ENCODE measurements at places on chromosomes 16 and 17. TPM values are rescaled to one million over a fixed set of nuclear protein-coding genes. Genes with fewer than 3 reads are reported as not detected.
A peak's percentile ranks its signal among the peaks of the same experiment; 100 is the strongest.

GRCh38 chr17:3635474-3636153, 436 bp downstream of the SHPK start:
- DNase-seq: no peak

The UMOD gene
- not detected for polyA plus RNA-seq

DNA sequence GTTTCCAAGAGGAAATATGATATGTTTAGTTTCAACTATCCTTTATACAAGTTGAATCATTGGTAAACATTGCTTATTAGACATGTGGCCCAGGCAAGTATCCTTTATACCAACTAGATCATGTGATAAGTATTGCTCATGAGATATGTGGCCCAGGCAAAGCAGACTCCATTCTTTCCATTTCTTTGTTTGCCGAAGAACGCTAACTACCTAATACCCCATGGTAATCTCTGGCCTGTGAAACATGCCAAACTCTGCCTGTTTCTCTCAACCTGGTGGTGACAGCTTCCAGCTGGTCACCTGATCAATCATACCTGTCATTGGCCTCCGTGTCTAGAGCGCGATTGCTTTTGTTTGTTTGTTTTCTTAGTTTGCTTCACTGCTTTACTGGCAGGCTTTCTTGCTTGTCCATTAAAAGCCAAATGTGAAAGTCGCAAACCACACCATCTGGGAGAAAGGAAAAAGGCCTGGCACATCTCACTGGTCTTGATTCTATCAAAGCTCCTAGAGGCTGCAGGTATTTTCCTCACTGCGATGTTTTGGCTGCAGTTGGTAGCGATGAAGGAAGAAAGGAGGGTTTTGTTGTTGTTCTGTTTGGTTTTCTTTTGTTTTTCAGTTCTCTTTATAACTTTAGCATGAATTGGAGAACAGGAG, 686.2 kb downstream of the KCNJ2 start:
- DNase-seq: no peak

The FOXL1 gene
- polyA plus RNA-seq: not detected

- peak; percentile 76 for DNase-seq
Observed at GRCh38 chr17:58338841-58339754, 10.5 kb upstream of the TSPOAP1 start.

DNA sequence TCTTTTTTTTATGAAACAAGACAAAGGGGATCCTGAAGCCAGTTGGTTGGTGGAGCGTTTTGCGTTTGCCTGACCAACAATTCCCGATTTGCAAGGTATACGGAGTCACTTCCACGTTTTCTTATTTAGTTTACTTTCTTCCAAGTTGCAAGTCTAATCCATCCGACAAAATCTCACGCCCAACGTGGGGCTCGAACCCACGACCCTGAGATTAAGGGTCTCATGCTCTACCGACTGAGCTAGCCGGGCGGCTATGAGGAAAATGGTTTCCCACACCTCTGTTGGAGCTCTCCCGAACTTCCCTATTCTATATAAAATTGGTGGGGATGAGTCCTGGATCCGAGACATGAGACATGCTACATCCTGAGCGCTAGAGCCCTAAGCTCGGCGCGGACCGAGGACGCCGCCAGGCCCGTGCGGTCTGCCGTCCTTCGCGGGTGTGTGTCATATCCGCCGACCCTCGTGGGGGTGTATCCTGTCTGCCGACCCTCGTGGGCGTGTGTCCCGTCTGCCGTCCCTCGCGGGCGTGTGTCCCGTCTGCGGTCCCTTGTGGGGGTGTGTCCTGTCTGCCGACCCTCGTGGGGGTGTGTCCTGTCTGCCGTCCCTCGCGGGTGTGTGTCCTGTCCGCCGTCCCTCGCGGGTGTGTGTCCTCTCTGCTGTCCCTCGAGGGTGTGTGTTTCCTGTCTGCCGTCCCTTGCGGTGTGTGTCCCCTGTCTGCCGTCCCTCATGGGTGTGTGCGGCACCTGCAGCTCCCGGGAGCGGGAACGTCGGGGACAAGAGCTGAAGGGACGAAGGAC, 22.6 kb downstream of the ZNF213 start:
- peak; percentile 30 for DNase-seq

DNA sequence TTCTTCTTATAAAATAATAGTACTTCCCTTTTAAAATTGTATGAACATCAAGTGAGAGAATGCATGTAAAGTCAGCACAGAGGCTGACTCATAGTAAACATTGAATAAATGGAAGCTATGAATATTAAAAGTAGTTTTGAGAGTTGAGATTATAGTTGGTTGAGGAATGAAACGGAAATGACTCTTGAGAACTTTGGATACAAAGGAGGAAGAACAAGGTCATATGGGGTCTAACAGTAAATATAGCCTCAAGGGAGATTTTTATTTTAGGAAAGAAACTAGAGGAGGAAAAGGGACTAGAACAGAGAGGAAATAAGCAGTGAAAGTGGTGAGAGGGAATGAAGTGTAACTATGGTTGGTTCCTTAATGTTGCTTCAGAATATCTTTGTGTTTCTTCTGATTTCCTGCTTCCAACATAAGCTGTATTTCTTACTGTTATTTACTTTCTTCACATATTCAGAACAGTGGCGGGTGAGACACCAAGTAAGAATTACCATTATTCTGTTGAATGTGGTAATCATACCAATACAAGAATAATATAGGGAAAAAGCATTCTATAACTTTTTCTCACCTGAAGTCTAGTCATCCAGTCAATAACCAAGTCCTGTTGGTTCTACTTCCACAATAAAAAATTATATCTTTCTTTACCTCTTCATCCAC, 165.1 kb downstream of the CHD9 start:
- DNase-seq: no peak

DNA sequence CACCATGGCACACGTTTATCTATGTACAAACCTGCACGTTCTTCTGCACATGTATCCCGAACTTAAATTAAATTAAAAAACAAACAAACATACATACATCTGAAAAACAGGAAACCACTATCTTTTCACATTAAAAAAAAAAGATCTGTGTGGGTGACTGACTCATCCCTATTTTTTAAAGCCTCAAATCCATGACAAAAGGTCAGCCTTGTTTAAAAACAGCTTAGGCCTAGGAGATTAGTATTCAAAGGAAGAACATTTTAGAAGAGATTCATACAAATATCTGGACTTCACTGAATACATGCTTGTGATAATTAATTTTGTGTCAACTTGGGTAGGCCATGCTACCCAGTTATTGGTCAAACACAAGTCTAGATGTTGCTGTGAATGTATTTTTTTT, 4.7 kb upstream of the PRKAR1A start:
- DNase-seq: no peak

The KRTAP1-1 gene
- not detected for polyA plus RNA-seq

DNA sequence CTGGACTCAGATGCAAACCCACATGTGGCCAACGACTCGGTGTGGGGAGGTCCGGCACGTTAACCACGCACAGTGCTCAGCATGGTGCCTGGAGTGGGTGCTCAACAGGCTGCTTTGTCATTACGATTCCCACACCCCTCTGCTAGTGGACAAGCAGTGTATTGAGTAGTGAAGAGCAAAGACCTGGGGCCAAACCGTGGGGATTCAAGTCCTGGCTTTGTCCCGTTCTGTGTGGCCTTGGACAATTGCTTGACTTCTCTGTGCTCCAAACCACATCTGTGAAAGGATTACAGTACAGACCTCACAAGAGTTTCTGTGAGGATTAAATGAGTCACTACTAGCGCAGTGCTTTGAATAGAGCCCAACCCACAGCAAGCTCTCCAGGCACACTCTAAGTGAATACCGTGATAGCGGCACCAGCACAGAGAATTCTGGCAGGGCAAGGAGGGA, 33.8 kb downstream of the TRPV2 start:
- DNase-seq: no peak

GRCh38 chr17:77887110-77887463, 71.4 kb upstream of the TNRC6C start:
- no peak for DNase-seq

GRCh38 chr17:77097631-77098180, 43.1 kb upstream of the SEC14L1 start:
- DNase-seq: no peak

DNA sequence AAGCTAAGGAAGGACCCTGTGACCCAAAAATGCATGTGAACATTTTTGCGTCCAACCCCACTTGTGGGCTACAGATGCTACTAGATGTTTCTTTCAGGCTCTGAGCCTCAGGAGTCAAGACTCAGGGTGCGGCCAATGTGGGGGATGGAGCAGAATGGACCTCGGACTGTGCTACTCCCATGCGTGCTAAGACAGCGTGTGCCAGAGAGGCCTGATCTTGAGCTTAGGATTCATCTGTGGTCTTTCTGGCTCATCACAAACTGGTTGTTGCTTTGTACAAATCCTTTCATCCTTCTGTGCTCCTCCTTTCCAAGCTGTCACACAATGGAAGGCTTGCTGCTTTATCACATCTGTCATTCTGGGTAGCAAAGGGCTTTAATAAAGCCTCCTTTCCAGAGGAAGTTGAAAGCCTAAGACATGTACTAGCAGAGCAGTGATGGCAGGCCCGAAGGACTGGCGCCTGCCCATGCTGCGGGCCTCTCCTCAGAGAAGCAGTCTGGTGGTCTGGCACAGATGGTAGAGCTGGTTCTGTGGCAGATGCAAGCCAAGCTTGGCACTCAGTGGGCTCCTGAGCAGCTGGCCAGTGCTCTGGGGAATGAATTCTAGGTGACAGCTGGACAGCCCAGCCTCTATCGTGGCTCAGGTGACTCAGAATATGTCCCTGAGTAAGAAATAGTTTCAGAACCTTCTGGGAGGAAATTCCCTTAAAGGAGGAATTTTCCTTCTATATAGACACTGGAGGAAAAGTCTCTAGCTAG, 27.8 kb downstream of the COG4 start:
- no peak for DNase-seq

The NECAB2 gene
- polyA plus RNA-seq: not detected

DNA sequence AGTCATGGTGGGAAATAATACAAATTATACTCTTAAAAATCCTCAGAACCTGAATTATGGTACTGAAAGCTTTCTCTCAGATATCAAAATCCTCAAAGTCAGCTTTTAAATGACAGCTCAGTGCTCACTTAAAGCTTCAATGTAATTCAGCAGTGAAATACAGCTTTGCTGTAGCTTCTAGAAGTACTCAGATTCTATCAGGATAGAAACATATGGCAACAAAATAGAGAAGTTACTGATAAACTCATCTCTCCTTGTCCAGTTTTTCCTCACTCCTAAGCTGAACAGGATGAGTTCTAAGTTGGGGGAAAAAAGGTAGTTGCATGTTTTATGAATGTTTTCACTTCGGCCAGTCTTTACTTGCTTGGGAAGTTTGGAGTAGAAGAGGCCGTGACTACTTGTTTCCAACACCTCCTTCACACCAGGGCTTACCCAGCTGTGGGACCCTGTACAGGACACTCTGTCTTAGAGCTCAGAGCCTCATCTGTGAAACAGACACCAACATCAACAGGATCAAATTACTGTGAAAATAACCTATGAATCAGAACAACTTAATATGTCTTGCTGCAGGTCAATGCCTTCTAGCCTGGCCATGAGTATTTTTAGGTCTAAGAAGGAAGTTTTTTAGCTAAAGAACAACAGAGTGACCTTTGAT, 30.2 kb downstream of the OGFOD1 start:
- DNase-seq: no peak

The MPV17L gene
- not detected for polyA plus RNA-seq

GRCh38 chr16:2481676-2482075, 6.7 kb downstream of the TBC1D24 start:
- no peak for DNase-seq

GRCh38 chr17:32914181-32914580, 13.8 kb upstream of the TMEM98 start:
- no peak for DNase-seq

DNA sequence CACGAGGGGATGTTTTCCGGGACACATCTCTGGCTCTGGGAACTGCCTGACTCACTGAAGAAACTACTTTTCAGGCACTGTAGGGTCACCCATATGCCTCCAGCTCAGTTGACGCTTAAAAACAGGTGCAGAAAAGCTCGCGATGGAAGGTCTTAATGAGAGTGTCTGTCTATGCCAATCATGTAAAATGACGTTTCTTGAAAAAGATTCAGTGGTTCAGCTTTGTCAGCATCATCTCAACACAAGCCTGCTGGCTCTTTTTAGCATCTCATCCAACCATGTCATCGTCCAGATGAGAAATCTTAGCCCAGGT, 27.5 kb downstream of the OR1D5 start:
- no peak for DNase-seq

DNA sequence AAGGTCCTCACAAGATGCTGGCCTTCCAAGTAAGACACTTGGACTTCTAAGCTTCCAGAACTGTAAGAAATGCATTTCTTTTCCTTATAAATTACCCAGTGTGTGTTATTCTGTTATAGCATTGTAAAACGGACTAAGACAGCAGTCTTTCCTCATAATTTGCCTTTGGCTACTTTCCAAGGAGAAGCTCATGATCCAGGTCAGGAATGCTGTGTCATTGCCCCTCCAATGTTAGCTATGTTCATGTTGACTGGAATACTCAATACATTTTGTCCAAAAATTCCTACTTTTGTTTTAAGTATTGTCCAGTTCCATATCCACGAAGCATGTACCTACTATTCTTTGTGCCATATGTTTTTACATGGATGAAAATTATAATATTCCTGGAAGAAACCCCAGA, 234.6 kb downstream of the HS3ST3A1 start:
- DNase-seq: no peak

DNA sequence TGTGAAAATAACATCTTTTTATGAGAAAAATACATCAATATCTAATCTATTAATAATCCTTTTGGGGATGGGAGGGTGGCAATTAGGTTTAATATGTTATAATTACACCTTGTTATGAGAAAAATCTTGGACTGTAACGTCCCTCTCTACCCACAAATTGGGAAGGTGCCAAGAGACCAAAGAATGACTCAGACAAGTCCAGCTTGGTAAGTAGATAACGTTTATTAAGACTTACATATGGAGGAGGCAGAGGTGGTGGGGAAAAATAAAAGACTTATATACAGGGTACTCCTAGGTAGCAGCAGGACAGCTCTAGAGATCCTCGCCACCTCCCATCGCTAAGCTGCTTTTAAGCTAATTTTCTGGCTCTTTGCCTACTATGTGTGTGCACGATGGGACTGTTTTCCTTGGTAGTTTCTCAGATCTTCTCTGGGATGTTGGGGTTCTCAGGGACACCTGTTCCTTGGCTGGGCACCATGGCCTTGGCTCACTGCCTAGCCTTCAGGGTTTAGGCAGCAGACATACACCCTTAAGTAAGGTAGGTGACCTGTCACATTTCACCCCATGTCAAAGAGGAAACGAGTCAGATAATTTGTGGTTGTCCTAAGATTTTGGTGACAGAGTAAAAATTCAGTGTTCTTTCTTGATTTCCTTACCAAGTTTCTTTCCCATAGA, 31.5 kb downstream of the RBL2 start:
- no peak for DNase-seq

The BRIP1 gene
- 0.64 TPM for polyA plus RNA-seq

GRCh38 chr17:17322516-17323510, 19.6 kb downstream of the NT5M start:
- DNase-seq: no peak

The HAS3 gene
- not detected for polyA plus RNA-seq

The MRPL58 gene
- 71.4 TPM for polyA plus RNA-seq
